ENCODE measurements at places on chromosomes 4 and X.
A peak's percentile ranks its signal among the peaks of the same experiment; 100 is the strongest.

- DNase-seq, result no peak
Measured at GRCh38 chr4:183828125-183828524, 77.0 kb upstream of the STOX2 start.

- DNase-seq, result no peak
Measured at GRCh38 chrX:12999422-12999821, 24.5 kb downstream of the TMSB4X start.

GRCh38 chrX:21972721-21973120 lies 32.2 kb downstream of the SMS start:
- no peak for DNase-seq

- DNase-seq, result no peak
Measured at GRCh38 chr4:14893713-14894112, 108.6 kb upstream of the CPEB2 start.

GRCh38 chr4:158161551-158162354 lies 11.1 kb downstream of the GASK1B start:
- no peak for DNase-seq

GRCh38 chr4:61070269-61070668 lies 129.9 kb upstream of the ADGRL3 start:
- DNase-seq, result no peak

- DNase-seq, result no peak
Measured at GRCh38 chr4:174156239-174156826, 127.1 kb downstream of the FBXO8 start.

DNA sequence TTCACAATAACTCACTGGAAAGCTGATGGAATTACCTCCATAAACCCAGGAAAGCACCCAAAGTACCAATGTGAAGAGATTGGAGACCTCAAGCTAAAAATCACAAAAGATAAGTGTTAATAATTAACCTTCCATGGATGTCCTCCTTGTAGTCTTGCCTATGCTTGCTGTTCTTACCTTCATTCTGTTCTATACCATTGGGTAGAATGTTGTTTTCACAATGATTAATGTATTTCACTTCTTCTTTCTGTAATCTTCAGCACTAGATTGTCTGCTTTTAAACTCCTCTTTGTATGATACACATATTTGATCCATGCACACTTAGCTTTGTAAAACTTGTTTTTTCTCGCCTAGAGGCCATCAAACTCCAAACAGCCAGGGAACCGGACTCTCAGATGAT lies 570.3 kb downstream of the RAPGEF2 start:
- DNase-seq, result no peak

- DNase-seq, result no peak
Measured at GRCh38 chr4:142845293-142846107, 601 bp downstream of the INPP4B start.

GRCh38 chr4:77905651-77906263 lies 43.1 kb downstream of the MRPL1 start:
- no peak for DNase-seq

GRCh38 chrX:8405631-8406030 lies 59.0 kb upstream of the VCX3B start:
- no peak for DNase-seq

DNA sequence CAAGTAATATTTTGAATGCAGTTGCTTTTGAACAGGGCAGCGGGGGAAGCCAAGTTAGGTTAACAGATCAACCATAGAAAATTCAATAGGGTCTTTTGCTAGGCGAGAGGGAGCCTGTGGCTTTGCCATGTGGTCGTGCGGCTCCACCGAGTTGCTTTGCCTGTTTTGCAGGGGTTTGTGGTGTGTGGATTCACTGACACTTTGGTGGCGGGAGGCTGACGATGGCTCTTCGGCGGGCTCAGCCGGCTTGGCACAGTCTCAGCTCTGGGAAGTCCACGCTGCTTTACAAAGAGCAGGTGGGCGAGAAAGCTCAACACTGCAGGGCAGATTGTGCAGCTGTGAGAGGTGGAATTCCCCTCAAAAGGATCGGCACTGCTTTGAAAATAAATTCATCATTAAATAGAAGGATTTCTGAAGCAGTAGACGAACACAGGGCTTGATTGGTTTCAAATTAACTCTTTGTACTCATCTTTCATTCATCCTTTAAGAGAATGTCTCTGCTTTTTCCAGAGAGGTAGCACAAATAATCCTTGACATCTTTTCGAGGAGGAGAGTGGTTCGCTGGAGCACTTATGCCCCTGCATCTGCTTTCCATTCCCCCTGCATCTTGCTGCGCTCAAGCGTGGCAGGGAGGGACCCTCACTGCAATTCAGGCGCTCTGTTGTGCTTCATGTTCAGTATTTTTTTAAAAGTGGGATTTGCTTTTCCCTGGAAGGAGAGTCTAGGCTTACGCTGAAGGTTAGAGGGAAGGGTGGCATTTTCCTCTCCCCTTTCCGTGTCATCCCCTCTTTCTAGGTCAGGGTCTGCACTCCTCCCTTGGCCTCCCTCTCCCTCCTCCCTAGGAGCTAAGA lies 201.8 kb upstream of the LEF1 start:
- DNase-seq, result no peak

GRCh38 chrX:72307646-72308051 lies 1.9 kb upstream of the CITED1 start:
- no peak for DNase-seq

DNA sequence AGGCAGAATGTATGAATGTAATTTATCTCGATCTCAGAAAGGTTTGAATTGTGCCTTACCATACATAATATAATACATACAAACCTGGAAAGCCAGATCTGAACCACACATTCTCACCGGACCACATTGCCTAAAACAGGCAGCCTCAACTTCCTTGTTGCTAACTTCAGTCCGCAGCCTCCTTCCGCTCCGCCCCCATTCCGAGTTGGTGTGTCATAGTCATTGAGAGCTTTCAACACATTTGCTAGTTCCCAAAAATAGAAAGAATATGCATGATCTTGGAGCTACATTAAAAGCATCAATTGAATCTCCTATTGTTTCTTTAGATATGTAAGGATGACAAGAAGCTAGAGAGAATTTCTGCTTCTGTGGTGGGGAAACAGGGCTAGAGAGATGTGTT lies 127.2 kb downstream of the ARHGEF9 start:
- no peak for DNase-seq

- DNase-seq, result no peak
Measured at GRCh38 chr4:40414673-40415072, 79.5 kb downstream of the CHRNA9 start.

- no peak for DNase-seq
Measured at GRCh38 chr4:120622601-120623000, 299.9 kb downstream of the PRDM5 start.

- no peak for DNase-seq
Measured at GRCh38 chr4:13174001-13174400, 310.1 kb downstream of the RAB28 start.

- DNase-seq, result no peak
Measured at GRCh38 chr4:3532751-3533422, 665 bp upstream of the LRPAP1 start.

- no peak for DNase-seq
Measured at GRCh38 chrX:85020216-85020615, 16.5 kb downstream of the APOOL start.

- no peak for DNase-seq
Measured at GRCh38 chrX:38877366-38877765, 76.1 kb downstream of the MID1IP1 start.

- no peak for DNase-seq
Measured at GRCh38 chr4:95362906-95363558, 185.7 kb downstream of the UNC5C start.

DNA sequence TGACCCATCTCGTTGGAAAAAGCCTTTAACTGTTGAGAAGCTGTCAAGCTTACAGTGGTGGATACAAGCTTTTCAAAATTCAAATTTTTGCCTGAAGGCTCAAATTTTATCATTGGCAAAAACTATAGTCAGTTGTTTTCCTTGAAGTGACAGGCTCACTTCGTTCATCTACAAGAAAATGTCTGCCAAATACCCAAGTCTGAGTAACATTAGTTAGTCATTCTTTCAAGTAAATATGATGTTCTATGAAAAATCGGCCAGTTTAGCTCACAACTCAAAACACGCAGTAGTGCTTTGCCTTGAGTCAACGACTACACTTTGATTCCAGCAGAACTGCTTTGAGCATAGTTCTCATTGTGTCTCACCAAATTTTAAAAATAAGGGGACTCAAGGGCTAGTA lies 170.3 kb upstream of the MAMLD1 start:
- no peak for DNase-seq

DNA sequence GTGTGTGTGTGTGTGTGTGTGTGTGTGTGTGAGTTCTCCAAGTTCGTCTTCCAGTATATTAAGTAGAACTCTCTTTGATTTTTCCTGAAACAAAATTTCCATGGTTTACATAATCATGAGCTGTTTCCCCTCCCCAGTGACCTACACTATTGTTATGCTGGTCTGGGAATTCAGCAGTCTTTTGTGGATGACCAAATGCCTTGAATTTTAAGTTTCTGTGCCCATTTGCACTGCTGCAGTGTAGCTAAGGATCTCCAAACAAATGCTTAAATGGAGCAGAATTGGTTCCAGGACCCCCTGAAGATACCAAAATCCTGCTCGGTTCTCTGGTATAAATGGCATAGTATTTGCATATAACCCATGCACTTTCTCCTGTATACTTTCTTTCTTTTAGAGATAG lies 77.2 kb upstream of the SLC34A2 start:
- DNase-seq, result no peak

GRCh38 chr4:120071192-120071795 lies 4.6 kb upstream of the MAD2L1 start:
- no peak for DNase-seq

GRCh38 chr4:137694138-137694537 lies 161.8 kb upstream of the PCDH18 start:
- no peak for DNase-seq

GRCh38 chrX:110257889-110258288 lies 60.0 kb downstream of the AMMECR1 start:
- no peak for DNase-seq

DNA sequence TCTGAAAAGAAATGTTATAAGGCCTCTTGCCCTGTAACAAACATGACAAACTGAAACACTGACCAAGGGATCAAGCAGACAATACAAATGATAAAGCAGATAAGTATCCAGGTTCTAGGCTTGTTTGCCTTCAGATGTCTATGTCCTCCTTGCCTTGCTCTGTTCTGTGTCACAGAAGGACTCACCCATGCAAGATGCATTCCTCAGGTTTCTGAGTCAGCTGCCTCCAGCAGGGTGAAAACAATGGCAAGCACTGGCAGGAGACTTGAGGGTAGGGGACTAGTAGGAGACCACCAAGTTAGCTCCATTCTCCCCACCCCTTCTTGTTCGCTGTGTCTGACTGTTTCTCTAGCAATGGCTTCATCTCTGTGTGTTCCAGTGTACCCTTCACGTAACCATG lies 76.6 kb upstream of the CXXC4 start:
- no peak for DNase-seq

- DNase-seq, result no peak
Measured at GRCh38 chr4:38017609-38018008, 57.4 kb downstream of the PTTG2 start.

DNA sequence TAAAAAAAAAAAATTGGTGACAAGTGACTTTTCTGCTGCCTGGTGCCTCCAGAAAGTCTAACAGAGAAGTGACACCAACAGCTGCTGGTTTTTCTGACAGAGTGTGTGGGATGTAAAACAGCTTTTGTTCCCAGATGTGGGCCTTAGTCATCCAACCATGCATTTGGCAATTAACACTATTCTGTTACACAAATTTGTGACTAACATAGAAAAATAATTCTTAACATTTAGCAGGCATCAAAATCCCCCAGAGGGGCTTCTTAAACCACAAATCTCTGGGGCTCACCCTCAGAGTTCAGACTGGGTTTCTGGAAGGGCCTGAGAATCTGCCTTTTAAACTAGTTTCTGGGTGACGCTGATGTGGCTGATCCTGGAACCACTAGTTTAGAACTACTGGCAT lies 100.5 kb upstream of the PCDH7 start:
- DNase-seq, result no peak

DNA sequence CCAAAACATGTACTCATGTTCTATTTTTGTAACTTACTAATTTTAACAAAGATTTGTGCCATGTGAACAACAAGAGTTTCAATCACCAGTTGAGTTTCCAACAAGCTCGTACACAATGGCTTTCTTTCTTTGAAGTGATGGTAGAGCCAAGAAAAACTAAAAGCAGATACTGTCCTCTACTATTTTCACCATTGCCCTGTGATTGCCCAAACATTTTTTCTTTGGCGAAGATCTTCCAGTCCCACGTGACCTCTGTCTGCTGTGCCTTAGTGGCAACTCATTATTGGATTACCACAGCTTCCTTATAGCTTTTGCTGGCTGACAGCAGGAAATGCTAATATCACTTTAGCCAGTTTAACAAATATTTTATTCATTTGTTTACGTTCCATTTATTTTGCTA lies 1147.1 kb downstream of the STIM2 start:
- no peak for DNase-seq

- DNase-seq, result no peak
Measured at GRCh38 chr4:148224476-148224875, 217.7 kb downstream of the NR3C2 start.

- no peak for DNase-seq
Measured at GRCh38 chr4:189081826-189082225, 858.8 kb upstream of the FRG1 start.

DNA sequence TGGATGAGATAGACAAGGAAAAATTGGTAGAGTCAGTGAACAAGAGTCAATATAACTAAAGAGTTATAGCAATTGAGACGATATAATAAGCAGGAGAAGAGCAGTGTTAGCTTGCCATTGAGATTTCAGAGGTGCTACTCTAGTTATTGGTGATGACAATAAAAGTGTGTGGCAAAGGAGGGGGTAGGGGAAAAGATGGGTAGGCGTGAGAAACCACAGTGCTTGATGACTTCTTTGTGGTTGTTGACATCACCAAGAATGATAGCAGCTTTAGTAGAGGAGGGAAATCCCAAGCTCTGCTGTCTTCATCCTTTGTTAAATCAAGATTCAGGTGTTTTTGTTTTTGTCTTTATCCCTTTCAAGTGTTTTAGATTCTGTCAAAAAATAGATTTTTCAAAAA lies 179.9 kb upstream of the PPP3CA start:
- peak; percentile 8 for DNase-seq

DNA sequence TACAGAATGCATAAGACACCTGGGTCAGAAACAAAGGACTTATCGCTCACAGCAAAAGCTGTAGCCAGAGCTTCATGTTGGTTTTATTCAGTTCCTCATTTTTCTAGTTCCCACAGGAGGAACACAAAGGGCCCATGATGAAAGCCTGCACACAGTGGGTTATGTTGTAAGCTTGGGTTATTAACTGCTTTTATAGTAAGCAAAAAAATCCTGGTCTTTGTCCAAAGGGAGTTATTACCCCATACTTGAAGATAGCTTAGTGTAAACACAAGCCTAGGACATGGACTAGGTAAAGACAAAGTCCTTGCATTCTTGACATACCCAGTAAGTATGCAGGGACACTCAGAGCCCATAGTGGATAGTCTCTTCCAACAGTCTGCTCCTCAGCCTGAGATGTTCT lies 11.7 kb downstream of the BBS12 start:
- no peak for DNase-seq

DNA sequence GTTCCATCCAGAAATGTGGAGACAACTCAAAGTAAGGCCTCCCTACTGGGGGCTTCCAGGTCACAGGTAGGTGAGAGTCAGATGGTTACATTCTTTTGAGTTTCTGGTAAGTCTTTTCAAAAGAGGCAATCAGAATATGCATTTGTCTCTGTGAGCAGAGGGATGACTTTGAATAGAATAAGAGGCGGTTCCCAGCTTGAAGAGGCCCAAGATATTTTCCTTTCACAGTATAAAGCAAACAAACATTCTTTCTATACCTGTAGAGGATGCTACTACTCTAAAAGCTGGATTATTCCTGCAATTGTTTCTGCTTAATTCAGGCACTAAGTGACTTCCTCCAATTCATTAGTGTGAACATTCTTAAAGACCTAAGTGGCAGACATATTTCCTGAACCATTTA lies 44.4 kb downstream of the DIAPH2 start:
- no peak for DNase-seq
